ENCODE measurements at places on chromosomes 1 and 21.

GRCh38 chr1:180921891-180922630 is 9.4 kb downstream of the KIAA1614 start:
- no peak for DNase-seq

DNA sequence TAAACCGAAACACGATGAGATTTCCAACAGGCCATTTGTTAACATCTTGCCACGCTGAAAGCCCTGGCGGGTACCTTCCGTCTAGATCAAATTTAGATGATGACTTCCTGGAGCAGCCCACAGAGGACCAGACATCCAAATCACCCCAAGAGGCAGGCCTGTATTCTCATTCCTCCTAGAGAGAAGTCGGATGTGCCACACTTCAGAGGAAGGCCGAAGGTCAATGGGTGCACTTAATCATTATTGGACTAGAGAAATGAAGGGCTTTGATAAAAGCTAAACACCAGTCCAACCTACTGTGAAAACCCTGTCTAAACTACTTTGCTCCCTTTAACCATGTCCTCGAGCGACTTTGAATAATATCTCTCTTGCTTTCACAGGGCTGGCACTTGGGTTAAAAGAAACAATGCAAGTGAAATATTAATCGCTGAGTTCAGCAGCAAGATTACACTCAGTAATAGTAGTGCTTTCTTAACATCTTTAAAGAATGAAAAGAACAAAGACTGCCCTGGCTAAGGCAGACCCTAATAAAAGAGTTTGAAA is 76.5 kb downstream of the BCAR3 start:
- DNase-seq, result no peak

- no peak for DNase-seq
Measured at GRCh38 chr1:1240822-1241587, 5.5 kb downstream of the C1QTNF12 start.

DNA sequence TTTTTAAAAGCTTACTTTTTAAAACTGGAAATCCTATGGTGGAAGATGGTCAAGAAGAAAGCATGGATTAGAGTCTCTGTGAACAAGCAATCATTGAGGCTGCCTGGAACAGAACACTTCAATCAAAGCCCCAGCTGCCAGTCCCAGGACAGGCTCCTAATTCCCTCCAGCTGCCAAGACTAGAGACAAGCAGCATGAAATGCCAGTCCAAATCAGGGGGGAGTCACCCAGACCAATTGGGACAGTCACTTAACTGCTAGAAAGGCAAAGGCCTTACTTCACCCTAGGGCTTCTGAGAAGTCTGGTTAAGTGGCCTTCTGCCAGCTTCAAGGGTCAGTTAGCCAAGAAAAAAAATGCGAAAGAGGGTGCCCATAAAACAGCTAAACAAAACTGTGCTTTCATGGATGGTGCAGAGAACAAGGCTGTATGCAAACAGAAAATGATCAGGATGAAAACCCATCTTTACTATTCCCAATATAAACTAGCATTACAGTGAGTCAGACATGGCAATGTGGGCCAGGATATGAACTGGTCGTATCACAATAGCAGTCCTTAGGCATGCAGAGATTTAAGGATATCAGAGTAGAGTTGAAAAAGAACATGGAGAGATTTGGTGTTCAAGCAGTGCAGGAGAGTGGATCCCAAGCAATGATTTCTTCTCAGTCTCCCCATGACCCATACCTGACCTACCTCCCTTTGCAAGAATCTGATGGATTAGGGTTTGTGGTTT is 31.0 kb upstream of the MAN1A2 start:
- DNase-seq, result no peak

DNA sequence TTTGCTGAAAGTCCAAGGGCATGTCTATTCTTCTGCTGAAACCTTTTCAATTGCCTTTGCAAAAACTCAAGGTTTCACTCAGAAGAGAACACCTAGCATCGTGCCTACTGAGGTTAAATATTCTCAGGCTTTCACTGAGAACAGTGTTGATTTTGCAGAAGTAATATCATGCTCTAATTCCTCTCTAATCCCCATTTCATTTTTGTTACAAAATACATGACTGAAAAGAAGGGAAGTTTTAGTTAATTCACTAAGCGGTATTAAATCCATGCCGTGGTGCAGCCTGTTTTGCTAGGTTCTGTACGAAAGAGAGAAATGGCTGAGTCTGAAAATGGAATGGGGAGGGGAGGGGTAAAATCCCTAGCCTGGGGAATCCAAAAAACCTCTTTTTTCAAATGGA is 163.2 kb upstream of the CAMK1G start:
- DNase-seq, result no peak

All from activated CD8-positive, alpha-beta memory T cell treated with anti-CD3 and anti-CD28 coated beads for 24 hours (primary cell).